ENCODE measurements at places on chromosomes 4 and X.

DNA sequence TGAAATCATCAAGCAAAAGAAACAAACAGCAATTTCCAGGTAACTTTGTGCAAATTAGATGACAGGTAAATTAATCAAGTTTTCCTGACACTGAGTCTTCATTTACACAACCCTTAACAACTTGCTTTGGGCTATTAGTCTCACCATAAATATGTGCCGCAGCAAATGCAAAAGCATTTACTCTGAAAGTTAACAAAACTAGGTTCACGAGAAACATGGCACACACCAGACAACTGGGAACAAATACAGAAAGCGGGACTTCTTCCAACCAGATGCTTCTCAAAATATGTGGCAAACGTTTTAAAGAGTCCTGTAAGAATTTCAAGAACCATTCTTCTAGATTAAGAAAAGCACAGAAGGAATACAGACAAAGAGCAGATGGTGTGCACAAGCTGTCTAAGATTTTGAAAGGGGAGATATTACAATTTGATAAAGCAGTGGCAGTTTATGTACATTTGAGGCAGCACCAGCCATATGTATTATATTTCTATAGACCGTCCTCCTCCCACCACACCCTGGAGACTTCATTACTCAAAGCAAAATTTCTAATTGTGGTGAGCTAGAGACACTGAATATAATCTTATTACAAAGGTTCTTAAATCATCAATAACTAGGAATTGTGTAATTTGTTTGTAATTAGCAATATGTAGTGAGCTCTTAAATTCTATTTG, 192.5 kb upstream of the ADAMTS3 start:
- no peak for DNase-seq

GRCh38 chr4:117550085-117550484, 464.7 kb upstream of the TRAM1L1 start:
- no peak for DNase-seq

GRCh38 chr4:183186813-183187212, 87.8 kb downstream of the WWC2 start:
- DNase-seq, result no peak

- DNase-seq, result no peak
Measured at GRCh38 chr4:143482840-143483239, 30.7 kb upstream of the SMARCA5 start.

DNA sequence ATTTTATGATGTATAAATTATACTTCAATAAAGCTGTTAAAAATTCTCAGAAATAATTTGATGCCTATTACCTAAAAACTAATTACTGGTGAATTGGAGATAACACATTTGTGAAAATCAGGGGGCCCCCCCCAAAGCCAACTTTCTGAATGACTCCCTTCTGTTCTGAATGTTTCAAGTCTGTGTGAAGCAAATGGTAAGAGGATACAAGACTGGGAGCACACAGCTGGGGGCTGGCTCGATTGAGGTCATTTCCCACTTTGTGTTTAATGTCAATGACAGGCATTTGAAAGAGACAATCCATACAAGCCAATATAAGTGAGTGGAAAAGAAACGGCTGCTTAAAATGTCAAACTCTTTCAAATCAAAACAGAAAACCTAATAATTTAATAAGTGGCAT, 155.8 kb downstream of the SH2D1A start:
- no peak for DNase-seq

DNA sequence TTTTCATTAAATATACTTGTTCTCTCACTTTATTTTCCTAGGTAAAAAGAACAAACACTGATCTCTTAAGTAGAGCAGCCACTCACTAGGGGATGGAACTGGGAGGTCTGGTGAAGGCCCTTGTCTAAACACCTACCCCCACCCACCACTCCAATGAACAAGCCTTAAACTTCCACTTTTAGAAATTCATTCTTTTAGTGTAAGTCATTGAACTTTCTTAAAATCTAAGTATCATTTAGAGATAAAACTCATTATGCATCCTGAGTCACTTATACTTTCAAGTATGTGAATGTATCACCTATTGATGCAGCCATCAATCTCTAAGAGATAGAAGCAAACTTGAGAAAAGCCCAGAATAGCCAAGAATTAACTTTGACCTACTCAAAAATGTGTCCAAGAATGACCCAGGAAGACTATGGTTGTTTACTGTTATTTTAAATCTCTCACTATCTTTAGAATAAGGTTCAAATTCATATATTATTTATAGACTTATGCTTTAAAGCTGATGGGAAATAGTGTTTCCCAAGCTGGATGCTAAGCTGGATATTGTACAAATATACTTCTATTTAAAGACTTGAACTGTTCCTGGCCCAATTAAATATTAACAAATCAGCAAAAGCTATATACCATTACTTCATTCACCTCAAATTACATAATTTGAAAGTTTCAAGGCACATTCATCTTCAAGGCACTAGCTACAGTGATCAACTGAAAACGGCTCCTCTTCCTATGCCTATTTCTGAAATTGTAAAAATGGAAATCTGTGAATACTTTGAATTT, 49.5 kb downstream of the CAMK2D start:
- no peak for DNase-seq

DNA sequence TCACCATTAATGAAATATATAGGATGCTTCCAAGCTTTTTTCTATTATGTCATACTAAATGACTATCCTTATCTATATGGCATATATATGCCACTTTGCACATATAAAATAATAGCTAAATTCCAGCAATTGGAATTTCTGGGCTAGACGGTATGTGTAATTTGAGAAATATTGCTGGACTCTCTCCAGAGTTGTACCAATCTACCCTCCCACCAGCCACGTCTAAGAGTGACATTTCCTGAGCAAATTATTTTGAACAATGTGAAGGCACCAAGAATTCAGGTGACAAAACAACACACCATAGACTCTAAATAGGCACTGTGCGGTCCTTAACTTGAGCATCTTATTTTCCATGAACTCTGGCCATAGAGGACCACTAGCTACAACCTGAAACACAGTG, 62.3 kb downstream of the RFC1 start:
- no peak for DNase-seq

GRCh38 chrX:99798936-99799335, 611.1 kb downstream of the PCDH19 start:
- no peak for DNase-seq

DNA sequence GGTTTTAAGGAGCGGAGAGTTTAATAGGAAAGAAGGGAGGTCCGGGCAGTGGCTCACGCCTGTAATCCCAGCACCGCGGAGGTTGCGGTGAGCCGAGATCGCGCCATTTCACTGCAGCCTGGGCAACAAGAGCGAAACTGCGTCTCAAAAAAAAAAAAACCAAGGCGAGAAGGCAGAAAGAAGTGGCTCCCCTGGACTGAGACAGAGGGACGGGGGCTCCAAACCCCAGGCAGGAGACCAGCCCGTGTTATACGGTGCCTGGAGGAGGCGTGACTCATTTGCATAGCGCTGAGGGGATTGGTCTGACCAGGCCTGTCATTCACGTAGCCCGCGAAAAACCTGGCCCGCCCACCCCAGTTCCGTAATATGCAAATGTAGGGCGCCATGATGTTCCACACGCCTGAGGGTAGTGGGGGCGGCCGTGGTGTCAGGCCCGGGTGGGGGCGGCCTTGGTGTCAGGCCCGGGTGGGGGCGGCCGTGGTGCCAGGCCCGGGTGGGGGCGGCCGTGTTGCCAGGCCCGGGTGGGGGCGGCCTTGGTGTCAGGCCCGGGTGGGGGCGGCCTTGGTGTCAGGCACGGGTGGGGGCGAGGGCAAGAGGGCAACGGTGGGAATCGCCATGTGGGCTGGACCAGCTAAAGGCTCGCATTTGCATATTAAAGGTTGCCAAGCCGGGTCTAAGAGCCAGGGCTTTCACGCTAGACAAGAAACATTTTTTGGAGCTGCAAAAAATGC, 2.1 kb downstream of the PLCXD1 start:
- DNase-seq, result peak; percentile 82

DNA sequence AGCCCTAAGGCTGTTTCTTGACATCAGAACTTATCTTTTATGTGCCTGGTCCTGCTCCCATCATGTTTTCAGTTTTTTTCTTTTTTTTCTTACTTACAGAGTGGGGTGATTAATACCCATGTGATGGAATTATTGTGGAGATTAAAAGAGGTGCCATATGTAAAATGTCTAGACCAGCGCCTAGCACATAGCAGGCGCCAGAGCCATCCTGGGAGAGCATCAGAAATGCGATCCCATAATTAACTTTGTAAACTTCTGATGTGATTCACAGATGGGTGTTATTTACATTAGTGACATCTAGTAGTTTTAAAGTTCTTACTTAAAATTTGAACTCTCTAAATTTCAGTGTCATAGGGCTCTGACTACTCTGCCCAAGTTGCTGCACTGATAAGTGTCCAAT, 66.2 kb upstream of the PGRMC2 start:
- DNase-seq, result no peak

- no peak for DNase-seq
Measured at GRCh38 chrX:3445806-3446490, 99.5 kb upstream of the MXRA5 start.

GRCh38 chr4:72887152-72887551, 182.4 kb downstream of the COX18 start:
- no peak for DNase-seq

DNA sequence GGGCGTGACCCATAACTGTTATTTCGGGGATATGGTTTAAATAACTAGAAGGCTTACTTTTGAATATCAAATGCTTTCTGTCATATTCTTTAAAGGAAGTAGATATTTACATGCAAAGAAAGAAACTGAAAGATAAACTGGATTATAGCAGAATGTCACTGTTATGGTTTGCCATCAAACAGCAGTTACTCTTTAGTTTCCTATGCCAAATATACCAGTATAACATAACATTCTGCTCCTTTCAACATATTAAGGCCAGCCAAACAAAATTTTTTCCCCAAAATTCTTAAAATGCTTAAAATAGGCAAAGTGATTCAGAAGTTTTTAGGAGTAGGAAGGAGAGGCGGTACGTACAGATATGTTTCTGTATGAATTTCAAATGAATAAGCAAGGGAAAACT, 27.0 kb downstream of the KDM6A start:
- no peak for DNase-seq

DNA sequence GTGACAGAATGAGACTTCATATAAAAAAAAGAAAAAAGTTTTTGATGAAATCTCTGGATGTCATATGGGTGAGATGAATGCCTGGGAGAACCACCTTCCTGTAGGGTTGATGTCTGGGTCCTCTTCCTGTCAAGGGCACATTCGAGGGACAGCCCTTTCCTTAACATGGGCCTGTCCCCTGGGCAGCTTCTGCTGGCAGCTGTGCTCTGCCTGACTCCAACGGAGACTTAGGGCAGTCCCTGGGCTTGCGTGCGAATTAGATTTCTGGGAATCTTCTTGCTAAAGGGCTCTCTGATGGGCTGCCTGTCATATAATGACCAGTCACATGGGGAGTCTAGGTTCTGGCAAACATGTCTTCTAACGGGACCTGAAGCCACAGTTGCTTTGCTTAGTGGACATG, 40.7 kb downstream of the TNIP2 start:
- no peak for DNase-seq

GRCh38 chrX:18542905-18543304, 117.5 kb downstream of the CDKL5 start:
- DNase-seq, result no peak

DNA sequence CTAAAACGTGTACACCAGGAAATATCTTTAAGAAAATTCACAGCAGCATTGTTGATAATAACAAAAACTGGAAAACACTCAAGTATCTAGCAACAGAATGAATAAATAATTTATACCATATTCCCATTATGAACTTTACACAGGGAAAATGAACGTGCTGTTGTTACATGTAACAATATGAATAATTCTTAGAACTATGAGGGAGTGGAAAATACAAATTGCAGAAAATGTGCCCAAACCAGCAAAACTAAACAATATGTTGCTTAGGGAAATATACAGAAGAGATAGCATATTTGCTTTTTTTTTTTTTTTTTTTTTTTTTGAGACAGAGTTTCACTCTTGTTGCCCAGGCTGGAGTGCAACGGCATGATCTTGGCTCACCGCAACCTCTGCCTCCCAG, 14.8 kb upstream of the FAT1 start:
- DNase-seq, result no peak

DNA sequence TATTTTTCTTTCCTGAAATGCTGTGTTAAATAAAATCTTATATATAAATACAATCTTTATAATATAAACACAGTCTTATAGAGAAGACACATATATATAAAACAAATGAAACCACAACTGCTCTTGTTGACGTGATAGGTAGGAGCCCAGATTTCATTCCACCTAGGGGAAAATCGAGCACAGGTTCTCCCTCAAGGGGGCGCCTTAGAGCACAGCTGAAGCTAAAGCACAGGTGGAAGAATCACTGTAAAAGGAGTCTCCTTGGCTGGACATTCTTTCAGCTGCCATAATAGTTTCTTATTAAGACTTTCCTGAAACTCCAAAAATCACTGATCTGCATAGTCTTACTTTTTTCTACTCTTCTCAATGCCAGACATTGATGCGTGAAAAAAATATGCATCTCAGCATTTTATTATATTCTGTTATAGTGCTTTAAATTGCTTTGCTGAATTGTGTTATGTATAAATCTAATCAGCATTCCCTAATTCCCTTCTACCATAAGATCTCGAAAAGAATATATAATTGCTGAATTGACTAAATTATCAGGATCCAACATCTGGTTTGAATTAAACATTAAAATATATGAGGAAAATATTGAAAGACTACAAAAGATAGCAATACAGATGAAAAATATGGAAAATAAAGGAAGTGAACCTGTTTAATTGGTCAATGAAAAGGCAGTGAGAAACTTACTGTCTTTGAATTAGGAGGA, 25.5 kb upstream of the RXFP1 start:
- no peak for DNase-seq

- no peak for DNase-seq
Measured at GRCh38 chrX:107747596-107748161, 27.9 kb downstream of the TSC22D3 start.

DNA sequence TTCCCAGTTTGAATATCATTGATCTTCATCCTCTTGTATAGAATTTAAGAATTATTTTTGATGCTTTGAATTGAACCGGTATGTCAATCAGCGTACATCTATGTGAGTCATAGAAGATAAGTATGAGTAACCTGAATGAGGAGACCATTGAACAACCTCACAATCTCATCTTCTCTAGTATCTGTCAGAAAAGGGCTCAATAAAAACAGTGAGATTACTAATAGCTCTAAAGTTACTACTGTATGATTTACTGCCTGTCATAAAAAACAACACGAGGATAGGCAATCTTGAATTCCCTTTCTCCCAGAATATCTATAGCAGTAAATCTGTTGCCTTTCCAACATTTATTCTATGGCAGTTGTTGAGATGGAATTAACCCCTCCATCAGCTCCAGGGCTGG, 36.1 kb downstream of the PHOX2B start:
- DNase-seq, result no peak

DNA sequence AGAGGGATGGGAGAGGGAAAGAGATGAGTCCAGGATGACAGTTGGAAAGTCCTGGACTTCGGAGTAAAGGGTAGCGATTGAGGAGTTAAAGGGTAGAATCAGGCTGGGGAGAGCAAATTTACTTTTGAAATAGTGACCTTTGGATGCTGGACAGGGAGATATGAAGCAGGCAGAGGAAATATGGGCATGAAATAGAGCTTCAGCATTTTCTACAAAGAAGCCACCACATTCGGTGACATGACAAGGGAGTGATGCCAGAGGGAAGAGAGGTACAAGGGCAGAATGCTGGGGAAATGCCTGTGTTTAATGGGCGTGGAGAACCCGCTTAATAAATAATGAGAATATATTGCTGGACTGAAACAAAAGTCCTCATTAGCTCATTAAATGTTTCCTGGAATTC, 92.7 kb downstream of the TBL1X start:
- DNase-seq, result no peak

- DNase-seq, result no peak
Measured at GRCh38 chr4:161336016-161336530, 827.7 kb downstream of the FSTL5 start.

Measured in effector memory CD4-positive, alpha-beta T cell (primary cell).